Activated naive CD4-positive, alpha-beta T cell treated with Interleukin-2 at 50 U/mL for 16 hours (primary cell): ENCODE measurements at places on chromosomes 5 and 9.

DNA sequence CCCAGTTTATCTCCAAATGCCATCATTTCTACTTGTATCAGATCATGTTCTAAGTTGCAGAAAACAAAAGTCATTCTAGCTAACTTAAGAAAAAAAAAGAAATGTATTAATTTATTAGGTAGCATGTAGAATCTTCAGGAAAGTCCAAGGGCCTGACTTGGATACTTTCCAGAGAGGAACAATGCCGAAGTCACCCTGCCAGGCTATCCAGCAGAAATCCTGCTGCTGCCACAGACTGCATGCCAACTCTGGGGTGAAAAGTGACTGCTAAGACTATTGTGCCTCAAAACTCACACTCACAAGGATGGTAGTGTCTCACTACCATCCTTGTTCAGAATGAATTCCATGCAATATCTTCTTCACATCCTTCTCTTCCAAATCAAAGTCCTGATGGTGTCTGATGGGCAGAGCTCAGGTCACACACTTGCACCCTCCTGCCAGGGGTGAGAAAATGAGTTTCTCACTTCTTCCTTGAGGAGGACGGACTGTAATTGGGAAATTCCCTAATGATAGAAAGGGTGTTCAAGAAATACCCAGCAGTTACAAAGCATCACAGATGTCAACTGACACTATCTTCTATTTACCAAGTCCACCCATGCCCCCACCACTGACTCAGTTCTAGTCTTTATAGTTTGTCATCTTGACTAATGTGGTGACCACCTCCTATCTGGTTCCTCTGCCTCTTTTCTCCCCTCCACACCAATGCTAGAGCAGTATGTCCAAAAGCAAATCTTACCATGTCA, 279.4 kb downstream of the CWC27 start:
- no peak for DNase-seq

GRCh38 chr9:105475302-105475701, 27.5 kb downstream of the FSD1L start:
- DNase-seq: no peak

DNA sequence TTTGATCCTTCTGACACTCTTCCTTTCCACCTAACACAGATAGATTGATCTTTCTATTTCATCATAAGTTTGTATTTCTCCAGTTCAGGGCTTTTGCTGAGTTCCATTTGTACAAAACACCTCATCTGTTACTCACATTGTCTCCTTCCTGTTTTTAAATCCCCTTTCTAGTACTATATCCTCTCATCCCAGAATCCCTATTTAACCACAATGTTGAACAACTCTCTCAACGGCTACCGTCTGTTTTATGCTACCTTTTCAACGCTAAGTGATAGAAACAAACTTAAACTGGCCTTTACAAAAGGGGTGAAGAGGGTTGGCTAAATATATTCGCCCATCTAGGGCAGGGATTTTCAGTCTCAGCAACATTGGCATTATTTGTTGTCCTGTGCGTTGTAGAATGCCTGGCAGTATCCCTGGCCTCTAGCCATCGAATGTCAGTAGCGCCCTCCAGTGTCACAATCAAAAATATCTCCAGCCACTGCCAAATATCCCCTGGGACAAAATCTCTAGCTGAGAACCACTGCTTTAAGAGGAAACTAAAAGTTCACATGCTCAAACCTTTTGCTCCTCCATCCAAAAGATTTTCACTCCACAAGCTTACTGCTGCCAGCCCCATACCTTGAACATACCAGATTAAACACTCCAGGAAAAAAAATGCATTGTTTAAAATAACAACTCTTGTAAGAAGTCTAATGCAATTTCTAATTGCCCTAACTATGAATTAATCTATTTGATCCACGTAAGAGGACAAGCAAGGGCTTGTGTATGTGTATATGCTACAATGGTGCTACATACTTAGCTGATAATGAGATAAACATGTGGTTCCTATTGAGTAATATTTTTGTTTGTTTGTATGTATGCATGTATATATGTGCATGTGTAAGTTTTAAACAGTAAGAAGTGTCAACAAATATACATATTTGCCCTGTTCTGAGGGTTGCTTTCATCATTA, 344.0 kb downstream of the PTPRD start:
- no peak for DNase-seq

DNA sequence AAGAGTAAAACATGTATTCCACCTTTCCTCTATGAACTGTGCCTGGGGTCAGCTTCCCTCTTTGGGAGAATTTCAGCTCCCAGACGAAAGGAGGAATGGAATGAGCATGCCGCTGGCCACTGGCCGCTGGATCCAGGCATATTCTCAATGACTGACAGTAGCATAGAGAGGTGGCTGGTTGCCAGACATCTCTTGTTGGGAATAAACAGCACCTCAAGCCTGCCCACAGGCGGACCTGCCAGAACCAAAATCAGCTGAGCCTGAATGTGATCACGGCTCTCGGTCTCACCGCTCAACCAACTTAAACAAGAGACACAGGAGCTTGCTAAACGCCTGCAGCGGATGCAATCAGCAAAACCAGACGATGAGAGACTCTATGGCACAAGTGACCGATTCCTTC, 20.6 kb downstream of the TBC1D9B start:
- DNase-seq: no peak

DNA sequence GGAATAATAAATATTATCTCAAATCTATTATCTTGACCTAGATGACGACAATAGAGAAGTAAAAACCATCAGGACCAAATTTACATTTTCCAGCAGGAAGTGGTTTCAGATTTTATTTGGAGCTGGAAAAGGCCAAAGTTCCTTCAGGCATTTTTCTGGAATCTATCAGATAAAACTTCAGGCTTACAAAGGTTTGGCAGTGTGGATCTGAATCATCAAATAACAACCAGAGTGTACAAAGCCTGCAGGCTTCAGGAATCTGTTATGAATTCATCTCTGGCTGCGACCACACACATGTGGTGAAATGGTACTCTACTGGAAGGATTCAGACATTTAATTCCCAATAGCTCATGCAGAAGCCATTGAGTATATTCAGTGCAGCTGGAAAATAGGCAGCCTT, 726.4 kb upstream of the GRAMD2B start:
- no peak for DNase-seq

- no peak for DNase-seq
Measured at GRCh38 chr5:143074414-143074996, 304.3 kb downstream of the ARHGAP26 start.

- no peak for DNase-seq
Measured at GRCh38 chr9:121282277-121283079, 14.5 kb downstream of the GSN start.

DNA sequence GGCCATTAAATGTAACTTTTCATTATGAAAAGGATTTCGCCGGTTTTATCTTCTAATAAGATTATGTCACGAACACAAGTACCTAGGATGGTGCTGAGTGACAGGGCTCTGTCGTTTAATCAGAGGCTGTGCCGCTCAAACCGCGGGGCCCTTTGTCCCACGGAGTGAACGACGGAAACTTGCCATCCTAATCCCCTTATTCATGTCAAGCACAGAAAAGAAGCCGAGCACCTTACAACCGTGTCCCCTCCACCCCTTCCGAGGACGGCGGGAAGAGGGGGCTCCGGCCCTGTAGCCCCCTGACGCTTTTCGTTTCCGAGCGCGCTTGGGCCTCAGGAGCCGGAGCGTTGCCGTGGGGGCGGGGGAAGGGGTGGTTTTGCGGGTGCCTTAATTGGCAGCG, 11.2 kb downstream of the LMX1B start:
- DNase-seq: no peak

- DNase-seq: no peak
Measured at GRCh38 chr5:108061941-108062340, 320.0 kb downstream of the FBXL17 start.

DNA sequence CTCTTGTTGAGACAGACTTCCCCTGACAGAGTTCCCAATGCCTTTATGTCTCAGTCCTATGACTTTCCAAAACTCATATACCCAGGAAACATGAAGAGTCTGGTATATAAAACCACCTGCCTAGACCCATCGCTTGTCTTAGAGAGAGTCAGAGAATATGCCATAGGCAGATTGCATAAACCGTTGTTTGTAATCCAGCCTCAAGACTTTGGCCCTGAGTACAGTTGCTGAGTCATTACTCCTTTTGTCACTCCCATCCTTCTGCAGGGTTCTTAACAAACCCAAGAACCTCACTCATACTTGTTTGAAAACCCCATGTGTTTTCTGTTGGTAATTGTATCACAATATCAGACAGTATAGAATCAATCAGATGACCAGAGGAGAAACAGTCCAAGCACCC, 616.3 kb downstream of the SLCO4C1 start:
- DNase-seq: no peak

DNA sequence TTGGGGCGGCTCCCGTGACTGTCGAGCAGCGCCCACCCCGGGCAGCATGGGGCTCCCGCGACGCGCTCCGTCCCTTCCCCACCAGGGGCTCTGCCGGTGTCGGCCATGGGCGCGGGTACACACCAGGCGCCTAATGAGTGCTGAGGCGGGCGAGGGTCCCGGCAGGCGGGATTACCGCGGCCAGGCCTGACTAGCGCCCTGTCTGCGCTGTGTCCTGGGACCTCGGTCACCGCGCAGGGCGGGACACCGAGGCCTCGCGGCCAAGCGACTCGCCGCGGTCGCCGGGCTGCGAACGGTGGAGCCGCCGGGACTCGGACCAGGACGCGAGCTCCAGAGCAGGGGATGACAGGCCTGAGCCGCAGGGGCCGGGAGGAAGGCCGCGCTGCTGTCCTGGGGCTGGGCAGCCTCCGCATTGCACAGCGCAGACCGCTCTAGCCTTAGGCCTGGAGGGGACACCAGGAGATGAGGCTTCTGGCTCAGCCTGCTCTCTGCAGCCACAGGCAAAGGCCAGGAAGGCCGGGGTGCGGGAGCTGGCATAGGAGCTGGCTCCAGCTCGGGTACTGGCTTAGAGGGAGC, 14.1 kb downstream of the LCN10 start:
- DNase-seq: no peak

- no peak for DNase-seq
Measured at GRCh38 chr9:70878576-70878975, 242.8 kb downstream of the TRPM3 start.

- no peak for DNase-seq
Measured at GRCh38 chr9:12935714-12936113, 160.9 kb downstream of the LURAP1L start.

GRCh38 chr9:1637401-1637800, 377.7 kb upstream of the SMARCA2 start:
- DNase-seq: no peak

GRCh38 chr5:57503433-57503832, 20.8 kb upstream of the ACTBL2 start:
- DNase-seq: no peak

DNA sequence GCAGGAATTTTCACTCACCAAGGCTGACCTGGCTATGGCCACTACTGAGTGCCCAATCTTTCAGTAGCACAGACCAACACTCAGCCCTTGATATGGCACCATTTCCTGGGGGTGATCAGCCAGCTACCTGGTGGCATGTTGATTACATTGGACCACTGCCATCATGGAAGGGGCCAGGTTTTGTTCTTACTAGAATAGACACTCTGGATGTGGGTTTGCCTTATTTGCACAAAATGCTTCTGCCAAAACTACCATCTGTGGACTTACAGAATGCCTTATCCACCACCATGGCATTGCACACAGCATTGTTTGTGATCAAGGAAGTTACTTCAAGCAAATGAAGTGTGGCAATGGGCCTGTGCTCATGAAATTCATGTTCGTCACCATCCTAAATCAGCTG, 69.7 kb upstream of the SH3GL2 start:
- no peak for DNase-seq

DNA sequence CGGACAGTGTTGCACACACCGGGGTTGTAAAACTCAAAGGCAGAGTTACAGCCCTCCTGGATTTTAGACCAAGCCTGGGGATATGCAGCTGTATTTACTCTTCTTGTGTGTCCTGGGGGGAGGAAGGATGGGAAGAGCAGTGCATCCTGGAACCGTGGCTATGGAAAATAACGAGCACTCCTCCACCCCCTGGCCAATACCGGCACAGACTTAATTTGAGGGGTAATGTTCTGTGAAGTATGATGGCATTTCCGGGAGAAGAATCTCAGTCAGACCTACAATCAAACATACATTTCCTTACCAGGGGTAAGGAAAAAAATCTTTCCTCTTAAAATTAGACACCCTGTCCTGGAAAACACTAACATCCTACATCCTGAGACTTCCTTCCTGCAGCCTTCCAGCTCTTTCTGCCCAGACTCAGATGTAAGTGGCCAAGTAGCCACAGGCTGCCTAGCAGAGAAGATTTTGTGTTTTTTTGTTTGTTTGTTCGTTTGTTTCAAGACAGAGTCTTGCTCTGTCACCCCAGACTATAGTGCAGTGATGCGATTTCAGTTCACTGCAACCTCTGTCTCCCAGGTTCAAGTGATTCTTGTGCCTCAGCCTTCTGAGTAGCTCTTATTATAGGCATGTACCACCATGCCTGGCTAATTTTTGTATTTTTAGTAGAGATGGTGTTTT, 11.0 kb upstream of the ERMP1 start:
- DNase-seq: no peak

- peak; percentile 44 for DNase-seq
Measured at GRCh38 chr5:176529741-176530141, 7.5 kb downstream of the RNF44 start.
